ENCODE measurements at places on chromosomes 5 and 9.

- no peak for DNase-seq
These were observed 1.2 kb upstream of the AK3 start for GRCh38 chr9:4742246-4742645.

- no peak for DNase-seq
These were observed 11.4 kb upstream of the DUSP1 start for GRCh38 chr5:172782169-172783039.

DNA sequence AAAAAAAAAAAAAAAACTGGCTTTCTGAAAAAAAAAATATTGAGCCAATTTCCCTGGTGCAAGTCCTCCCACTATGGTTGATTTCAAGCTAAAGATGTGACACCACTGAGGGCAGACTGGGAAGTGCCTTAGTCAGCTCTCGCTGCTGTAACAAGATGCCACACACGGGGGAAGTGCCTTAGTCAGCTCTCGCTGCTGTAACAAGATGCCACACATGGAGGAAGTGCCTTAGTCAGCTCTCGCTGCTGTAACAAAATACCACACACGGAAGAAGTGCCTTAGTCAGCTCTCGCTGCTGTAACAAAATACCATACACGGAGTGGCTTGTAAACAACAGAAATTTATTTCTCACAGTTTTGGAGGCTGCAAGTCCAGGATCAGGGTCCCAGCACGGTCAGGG lies 23.4 kb downstream of the BTNL9 start:
- no peak for DNase-seq

DNA sequence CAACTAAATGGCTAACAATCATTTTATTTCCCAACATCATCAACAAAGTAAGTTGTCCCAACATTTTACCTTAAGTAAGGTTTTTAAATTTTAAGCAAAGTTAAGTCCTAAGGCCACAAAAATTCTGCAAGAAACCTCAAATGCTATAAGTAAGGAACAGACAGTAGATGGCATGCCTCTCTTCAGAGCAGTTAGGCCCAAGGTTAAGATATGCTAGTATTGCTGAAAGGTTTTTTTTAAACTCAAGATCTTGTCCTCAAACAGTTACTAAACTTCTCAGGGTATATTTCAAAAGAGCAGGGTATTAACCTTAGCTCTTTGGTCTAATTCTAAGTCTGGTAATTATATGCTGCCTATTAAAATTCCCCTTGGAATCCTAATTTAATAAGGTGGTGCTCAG lies 35.1 kb downstream of the PJA2 start:
- no peak for DNase-seq

DNA sequence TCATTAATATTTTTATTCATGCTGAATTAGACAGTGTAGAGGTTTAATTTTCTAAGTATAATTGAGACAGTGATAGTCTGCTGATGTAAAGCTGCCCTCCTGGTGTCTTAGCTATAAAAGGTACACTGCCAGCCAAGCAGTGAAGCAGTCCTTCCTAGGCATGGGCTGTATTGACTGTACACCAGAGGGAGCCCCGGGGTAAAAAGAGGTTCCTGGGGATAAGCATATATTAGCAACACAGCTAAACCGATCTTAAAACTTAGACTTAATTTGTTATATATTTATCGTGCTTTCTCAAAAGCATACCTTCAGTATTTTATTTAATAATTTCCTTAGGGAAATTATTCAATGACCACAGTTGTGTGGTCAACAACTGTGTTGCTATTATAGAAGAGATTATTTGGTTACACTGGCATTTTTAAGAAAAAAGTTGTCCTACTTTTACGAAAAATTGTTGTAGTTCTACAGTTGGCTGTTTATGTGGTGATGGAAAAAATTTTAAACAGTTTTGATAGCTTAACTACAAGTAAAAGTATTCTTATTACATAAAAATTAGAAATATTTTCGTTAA lies 68.8 kb downstream of the ELL2 start:
- DNase-seq = no peak

DNA sequence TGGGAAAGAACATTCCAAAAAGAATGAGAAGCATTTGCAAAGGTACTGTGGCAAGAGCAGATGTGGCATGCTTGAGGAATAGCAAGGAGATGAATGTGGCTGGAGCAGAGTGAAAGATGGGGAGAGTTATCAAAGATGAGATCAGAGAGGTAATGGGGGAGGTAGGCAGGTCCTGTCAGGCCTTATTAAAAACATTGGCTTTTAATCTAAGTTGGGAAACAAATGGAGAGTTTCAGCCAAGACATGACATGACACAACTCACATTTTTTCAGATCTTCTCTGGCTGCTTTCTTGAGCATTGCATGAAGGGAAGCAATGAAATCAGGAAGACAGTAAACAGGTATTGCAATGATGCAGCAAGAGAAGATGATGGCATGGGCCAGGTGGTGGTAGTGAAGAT lies 120.3 kb downstream of the MUSK start:
- no peak for DNase-seq

All from stimulated activated CD4-positive, alpha-beta T cell treated with anti-CD3 and anti-CD28 coated beads, Interleukin-1b, Interleukin-23, amount 100 ng/mL, for 1 hour (primary cell).